ENCODE measurements at places on chromosomes 2 and 18.

DNA sequence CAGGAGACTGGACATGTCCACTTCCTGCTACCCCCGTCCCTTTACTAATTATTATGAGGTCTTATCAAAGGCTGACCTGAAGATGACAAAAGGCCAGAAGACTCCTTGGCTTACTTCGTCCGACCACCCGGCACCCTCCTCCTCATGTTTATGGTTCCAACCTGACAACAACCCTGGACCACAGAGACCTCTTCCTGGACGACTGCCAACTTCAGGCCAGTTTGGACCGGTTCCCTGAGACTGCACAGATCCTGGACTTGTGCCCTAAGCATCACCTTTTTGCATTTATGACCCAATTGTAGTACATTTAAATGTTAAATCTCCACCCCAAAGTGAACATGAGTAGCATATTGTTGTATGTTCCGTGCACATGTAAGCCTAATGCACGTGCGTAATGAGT, 5.8 kb downstream of the DRC1 start:
- no peak for DNase-seq

- DNase-seq: no peak
These were observed 10.4 kb upstream of the ARID5A start for GRCh38 chr2:96526101-96526591.

- no peak for DNase-seq
These were observed 1070.3 kb downstream of the SUCLG1 start for GRCh38 chr2:83388804-83389203.

- no peak for DNase-seq
These were observed 26.1 kb upstream of the CYP26B1 start for GRCh38 chr2:72173640-72174321.

GRCh38 chr2:42494355-42495233, 812 bp upstream of the KCNG3 start:
- DNase-seq: peak; percentile 86

DNA sequence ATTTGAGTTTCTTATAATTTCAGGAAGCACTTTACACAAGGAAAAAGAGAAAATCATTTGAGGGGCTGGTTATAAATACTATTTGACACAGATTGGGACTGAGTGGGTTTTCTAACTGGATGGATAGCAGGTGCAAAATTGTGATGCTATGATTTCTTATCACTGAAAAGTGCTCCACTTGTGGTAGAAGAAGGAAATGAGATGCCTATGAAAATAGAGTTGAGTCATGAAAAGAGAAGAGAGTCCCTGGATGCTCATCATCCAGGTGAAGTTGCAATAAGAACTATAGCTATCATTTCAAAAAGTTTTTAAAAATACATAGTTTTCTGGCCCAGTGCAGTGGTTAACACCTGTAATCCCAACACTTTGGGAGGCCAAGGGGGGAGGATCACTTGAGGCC, 39.4 kb upstream of the NFE2L2 start:
- no peak for DNase-seq

DNA sequence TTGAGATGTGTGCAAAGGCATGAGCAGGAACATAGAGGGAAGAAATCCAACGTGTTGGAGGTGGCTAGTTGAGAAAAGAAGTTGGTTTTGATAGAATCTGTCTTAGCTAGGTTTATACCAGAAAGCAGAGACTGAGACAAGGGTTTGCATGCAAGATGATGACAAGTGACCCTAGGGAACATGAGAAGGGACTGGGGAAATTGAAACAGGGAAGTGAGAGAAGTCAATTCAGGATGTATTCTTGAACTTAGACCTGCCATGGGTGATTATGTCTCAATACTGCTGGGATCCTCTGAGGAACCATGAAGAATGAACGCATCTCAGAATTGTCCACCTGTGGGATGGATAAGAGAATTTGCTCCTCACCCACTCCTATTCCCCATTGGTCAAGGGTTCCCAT, 20.5 kb downstream of the IL36A start:
- no peak for DNase-seq

- no peak for DNase-seq
These were observed 17.4 kb downstream of the AGAP1 start for GRCh38 chr2:235511187-235511661.

GRCh38 chr2:24579053-24579803, 88.2 kb downstream of the NCOA1 start:
- peak; percentile 55 for DNase-seq
